Stimulated activated CD8-positive, alpha-beta memory T cell treated with anti-CD3 and anti-CD28 coated beads, Interleukin-4, amount 100 ng/mL, for 1 hour (primary cell): ENCODE measurements at places on chromosomes 2 and 18.

GRCh38 chr2:26807788-26808460, 22.1 kb downstream of the CENPA start:
- no peak for DNase-seq

- DNase-seq = no peak
Observed at GRCh38 chr2:105238664-105239240, 2.8 kb upstream of the GPR45 start.

- DNase-seq = no peak
Observed at GRCh38 chr2:12641441-12641840, 75.3 kb upstream of the TRIB2 start.

GRCh38 chr2:85430752-85431569, 12.4 kb downstream of the SH2D6 start:
- no peak for DNase-seq
